Stimulated activated CD4-positive, alpha-beta T cell treated with anti-CD3 and anti-CD28 coated beads, Interleukin-2, amount 100 ng/mL, for 24 hours (primary cell): ENCODE measurements at places on chromosomes 7 and 10.

- peak; percentile 24 for DNase-seq
Observed at GRCh38 chr10:113007343-113007771, 57.3 kb downstream of the TCF7L2 start.

GRCh38 chr7:72785166-72785955 lies 42.6 kb downstream of the TYW1B start:
- DNase-seq = no peak

GRCh38 chr10:14478604-14479003 lies 147.9 kb upstream of the FRMD4A start:
- no peak for DNase-seq

DNA sequence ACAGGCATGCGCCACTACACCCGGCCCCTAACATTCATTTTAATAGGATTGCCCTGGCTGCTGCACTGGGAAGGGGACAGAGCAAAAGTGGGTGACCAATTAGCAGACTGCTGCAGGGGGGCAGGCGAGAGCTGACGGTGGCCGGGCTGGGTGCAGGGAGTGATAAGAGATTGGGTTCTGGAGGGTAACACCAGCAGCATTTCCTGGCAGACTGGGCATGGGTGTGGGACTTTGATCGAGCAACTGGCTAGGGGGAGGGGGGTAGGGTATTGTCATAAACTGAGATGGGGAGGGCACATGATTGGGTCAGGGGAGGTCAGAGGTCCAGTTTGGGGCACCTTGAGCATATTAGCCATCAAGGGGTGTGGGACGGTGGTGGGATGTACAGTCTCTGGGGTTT lies 20.2 kb upstream of the AMZ1 start:
- no peak for DNase-seq

DNA sequence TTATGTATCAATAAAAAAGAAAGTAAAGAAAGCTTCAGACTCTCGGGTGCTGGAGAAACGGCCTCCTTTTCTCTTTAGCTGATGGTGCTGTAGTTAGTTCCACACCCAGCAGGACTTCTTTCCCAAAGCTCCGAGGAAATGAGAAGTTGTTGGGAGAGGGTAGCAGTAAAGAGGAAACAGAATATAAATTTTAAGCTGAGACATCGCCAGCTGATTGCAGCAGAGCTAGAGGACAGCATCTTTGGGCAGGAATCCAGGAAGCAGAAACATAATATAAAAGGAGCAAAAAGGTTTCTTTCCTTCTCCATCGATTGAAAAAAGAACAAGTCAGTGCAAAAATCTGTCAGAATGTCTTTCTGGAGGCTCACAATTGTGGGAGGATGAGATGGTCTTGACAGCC lies 616.9 kb upstream of the FOXK1 start:
- no peak for DNase-seq

DNA sequence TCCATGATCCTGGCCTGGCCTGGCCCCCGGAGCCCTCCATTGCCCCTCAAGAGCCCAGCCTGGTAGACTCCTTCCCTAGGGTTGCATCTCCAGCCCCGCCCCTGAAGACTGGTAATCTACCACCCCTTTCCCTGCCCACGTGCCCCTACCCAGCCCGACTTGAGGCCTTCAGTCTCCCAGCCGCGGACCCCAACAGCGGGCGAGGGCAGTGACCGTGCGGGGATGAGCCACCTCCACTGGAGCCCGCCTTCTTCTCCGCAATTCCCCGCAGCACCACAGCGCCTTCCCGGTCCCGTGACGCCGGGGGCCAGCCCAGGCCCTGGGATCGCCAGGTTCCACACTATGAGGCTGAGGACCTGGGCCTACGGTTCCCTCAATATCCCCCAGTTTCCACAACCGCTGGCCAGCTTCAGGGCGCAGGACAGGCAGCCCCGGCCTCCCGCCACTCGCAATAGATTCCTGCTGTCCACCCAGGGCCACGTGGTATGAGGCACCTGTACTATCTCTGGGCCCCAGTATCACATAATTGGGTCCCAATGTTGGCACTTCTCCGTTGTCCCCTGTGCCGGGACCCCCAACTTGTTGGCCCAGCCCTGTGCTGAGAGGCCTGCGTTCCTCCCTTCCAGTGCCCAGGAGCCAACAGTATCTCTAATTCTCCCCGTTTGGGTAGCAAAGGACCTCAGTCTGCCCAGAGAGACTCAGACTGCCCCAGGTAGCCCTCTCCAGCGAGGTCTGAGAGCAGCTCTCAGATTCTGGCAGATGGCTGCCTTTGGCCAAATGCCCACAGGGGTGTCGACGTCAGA lies 1.1 kb upstream of the GPRIN2 start:
- peak; percentile 17 for DNase-seq

DNA sequence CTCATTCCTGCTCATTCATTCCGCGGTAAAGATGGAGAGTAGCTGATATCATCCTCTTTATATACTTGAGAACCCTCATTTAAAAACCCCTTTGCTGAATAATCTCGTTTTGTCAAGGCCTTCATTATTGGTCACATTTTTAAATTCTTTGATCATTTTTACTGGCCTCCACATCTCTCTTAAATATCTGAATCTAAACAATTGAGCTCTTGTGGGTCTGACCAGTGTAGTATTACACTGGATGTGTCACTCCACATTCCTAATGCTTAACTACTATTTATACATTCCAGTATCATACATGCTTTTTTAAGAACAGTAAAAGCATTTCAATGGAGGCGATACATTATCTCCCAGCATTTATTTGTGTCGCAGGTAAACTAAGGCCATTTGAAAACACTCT lies 12.6 kb upstream of the PRPS1L1 start:
- DNase-seq = no peak

DNA sequence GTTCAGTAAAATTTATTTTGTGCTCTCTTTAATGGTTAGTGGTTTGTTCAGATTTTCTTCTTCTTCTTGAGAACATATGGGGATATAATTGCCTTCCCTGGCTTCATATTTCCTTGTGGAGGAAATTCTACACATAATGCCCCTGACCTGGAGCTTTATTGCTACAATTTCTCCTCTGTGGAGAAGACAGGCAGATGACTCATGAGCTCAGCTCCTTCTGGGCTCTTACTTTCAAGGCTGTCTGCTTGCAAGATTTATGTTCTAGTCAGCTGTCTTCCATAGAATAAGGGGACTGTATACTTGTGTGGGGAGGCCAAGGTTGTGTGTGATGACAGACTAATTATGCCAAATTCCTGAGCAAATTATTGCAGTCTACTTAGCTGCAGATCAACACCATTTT lies 1.6 kb downstream of the LRRD1 start:
- DNase-seq = no peak

DNA sequence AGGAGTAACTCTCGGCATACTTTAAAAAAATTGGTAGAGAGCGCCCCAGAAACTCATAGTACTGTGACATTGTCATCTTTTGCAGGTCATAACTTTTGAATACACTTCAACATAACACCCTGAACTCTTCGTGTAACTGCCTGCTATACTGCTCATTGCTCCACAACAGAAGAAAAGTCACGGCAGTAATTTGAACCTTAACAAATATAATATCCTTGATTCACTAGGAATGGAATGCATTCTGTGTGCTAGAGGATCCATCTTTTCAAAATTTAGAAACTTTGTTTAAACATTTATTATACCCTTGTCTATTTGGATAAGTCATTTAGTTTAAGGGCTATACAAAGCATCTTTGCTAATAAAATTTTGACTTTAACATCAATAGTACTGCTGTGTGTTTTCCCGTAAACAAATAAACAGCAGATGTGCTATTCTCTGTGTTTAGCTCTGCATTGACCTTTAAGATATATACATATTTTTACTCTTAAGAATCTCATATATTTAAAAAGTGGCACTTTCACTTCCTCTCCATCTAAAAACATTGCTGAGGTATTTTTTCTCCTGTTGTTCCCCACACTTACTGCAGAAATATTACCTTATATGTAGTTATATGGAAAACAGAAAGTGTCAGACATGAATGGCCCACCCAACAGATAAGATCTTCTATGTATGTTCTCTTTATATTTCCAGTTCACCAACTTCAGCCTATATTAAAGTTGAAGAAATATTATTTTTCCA lies 217.6 kb upstream of the TMEM229A start:
- DNase-seq = no peak
